IPS DF 6.9 (cell line): ENCODE measurements at places on chromosomes 5 and 9.

DNA sequence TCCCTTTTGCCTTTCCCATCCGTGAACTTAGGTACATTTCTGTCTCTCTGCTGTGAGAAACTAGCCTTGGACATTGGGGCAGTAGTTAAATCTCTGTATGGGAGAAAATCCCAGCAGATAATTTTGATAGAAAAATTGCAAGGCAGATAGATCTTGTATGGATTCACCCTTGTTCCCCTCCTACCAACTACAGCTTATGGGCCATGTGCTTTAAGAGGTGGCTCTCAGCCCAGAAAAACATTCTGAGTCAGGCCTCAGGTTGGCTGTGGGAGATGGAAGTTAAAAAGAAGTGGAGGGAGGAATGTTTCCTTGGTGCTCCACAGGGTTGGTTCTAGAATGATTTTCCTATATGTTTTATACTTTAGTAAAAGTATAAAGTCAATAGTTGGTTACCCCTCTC is 1.4 kb upstream of the KDM3B start:
- DNase-seq = no peak

- DNase-seq = no peak
Observed at GRCh38 chr5:139919308-139919707, 123.7 kb downstream of the PSD2 start.

DNA sequence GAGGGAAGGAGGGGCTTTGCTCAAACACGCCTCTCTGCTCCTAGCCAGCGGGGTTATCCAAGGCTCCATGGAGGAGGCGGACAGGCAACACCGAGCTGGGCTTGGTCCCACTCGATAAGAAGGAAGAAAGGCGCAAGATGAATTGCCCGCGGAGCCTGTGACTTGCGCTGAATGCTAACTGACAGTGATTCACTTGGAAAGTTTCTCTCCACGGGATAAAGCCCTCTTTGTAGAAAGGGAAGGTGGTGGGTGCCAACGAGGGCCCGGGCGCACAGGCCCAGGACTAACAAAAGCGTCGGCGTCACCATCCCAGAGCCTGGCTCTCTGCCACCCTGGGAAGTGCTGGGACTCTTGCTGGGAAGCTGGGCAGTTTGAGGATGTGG is 76.0 kb downstream of the VAV2 start:
- no peak for DNase-seq

DNA sequence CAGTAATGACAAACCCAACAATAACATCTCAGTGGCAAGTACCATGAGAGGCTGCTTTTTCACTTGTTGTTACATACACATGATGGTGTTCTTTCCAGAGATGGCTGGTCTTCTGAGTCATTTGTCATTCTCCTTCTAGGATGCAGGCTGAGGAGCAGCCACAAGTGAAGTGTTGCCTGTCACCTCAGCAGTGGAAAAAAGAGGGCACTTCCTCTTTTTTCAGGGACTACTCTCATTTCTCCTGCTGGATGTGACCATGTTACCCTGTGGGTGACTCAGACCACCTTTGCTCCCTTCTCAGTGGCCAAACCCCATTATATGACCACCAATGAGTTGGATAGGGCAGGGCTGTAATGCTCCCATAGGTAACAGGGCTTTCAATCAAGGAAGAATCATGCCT is 587.0 kb upstream of the ADAMTS16 start:
- no peak for DNase-seq

DNA sequence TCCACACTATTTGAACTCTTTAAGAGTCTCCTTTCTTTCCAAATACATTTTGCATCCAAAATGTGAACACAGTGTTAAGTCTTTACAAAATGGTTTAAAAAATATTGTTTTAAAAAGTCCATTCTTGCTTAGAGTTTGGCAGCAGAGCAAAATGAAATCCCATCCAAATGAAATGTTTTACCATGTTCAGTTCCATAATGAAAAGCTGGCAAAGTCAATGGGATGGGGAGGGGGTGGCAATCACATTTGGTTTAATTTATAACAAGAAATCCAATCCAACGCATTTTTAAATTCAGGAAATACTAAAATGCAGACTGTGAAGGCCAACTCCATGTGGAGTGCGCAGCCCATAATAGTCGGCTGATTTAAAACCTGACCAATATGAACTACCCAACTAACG is 39.4 kb downstream of the MRPL36 start:
- no peak for DNase-seq

- no peak for DNase-seq
Observed at GRCh38 chr9:127935765-127936221, 1.9 kb downstream of the DPM2 start.
